CD4-positive, alpha-beta T cell treated with Interleukin-17A for 4 hours (primary cell): ENCODE measurements at places on chromosomes 3 and 15.
A peak's percentile ranks its signal among the peaks of the same experiment; 100 is the strongest.

- DNase-seq = no peak
These were observed 56.1 kb upstream of the USP3 start for GRCh38 chr15:63448266-63448665.

DNA sequence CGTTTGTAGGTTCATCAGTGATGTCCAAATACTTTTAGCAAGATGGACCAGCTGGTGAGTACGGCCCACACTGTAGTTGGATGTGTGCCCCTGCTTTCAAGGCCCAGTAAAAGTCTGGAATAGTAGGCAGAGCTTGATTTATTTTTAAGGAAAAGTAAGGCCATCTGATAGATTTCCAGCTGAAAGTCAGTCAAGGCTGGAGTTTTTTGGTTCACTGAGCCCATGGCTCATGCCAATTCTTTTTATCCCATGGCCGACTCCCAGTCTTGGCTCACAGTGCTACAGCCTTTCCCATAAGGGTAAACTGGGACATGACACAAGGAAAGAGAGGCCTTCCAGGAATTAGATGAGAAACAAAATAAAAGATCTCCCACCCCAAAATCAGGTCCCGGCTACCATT is 13.5 kb downstream of the CCDC80 start:
- DNase-seq = no peak

DNA sequence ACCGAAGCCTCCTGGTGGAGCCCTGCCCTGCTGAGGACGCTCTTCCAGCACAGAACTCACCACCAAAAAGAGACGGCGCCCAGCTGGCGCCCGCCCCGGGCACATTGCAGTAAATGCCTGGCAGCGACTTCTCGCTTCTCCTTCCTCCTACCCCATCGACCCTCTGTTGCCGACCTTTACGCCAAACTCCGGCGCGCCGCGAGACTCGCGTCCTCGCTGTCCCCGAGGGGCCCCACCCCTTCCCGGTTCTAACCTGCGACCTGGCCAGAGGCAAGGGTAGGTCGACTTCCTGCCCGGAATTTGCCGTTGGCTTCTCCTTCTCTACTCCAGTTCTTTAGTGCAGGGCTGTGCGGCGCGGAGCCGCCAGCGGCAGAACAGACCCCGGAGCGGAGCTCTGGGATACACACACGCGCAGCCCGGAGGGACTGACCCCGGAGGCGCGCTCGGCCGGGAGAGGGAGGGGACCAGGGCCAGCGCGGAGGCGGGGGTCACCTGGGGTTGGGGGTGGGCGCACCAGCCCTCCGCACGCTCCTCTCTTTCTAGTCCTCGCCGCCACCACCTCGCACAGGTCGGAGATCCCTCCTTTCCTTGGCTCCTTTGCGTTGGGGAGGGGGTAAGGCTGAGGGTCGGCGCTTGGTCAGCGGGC is 226.6 kb upstream of the AZI2 start:
- no peak for DNase-seq

GRCh38 chr3:130601442-130601971 is 84.5 kb downstream of the COL6A6 start:
- no peak for DNase-seq

DNA sequence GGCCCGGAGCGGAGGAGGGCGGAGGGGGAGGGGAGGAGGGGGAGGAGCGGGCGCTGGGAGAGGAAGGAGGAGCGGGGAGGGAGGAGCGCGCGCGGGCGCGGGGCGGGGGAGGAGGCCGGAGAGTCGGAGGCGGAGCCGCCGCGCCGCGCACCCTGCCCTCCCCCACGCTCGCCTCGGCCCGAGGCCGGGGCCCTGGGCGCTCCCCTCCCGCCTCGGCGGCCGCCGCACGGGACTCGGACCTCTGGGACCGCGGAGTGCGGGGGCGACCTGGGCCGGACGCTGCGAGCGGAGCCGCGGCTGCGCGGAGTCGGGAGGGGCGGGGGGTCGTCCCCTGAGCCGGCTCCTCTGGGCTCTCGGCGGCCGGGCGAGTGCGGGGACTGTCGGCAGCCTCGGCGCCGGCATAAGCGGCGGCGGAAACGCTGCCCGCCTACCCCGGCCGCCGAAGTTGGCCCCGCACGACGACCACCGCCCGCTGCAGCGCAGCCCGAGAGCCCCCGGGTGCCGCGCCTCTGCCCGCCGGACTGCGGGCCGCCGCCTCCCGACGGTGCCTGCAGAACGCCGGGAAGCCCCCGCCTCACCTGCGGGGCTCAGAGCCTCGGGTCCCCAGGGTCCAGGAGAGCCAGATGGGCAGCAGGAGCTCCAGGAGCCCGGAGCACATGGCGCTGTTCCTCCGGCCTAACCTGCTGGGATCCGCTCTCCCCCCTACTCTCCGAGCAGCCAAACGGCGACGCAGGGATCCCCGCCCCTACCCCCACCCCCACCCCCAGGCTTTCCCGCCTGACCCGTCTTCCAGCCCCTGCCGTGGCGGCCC is 406 bp upstream of the GABRB3 start:
- DNase-seq = no peak

- no peak for DNase-seq
These were observed 3.1 kb downstream of the CMC1 start for GRCh38 chr3:28244491-28244890.

DNA sequence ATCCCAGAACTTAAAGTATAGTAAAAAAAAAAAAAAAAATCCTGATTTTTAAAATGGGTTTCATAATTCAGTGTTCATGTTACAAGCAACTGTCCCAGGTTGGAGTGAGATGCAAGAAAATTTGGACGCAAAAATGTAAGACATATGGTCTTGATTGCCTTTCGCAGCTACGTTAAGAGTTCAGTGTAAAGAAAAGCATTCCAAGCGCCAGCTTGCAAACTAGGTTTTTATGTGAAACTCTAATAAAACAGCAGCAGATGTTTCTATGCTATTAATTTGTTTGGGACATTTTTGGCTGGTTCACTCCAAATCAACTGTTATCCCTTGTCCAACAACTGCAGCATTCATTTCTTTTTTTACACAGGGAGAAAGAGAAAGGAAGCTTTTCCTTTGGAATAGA is 957.8 kb downstream of the ROBO1 start:
- no peak for DNase-seq

DNA sequence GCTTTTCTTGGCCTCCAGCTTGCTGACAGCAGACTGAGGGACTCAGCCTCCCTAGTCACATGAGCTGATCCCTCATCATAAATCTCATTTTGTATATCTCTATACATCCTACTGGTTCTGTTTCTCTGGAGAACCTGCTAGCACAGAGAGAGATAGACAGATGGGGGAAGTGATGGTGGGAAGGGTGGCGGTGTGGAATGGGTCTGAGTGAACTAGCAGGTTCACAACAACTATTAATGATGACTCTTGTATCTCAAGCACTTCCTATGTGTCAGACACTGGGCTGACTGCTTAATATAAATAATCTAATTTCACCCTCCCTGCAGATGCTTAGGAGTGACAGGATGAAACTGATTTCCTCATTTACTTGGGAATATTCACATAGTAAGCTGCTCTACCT is 106.9 kb upstream of the TLE3 start:
- DNase-seq = no peak

GRCh38 chr3:149971403-149972075 is 844 bp upstream of the PFN2 start:
- peak; percentile 51 for DNase-seq

DNA sequence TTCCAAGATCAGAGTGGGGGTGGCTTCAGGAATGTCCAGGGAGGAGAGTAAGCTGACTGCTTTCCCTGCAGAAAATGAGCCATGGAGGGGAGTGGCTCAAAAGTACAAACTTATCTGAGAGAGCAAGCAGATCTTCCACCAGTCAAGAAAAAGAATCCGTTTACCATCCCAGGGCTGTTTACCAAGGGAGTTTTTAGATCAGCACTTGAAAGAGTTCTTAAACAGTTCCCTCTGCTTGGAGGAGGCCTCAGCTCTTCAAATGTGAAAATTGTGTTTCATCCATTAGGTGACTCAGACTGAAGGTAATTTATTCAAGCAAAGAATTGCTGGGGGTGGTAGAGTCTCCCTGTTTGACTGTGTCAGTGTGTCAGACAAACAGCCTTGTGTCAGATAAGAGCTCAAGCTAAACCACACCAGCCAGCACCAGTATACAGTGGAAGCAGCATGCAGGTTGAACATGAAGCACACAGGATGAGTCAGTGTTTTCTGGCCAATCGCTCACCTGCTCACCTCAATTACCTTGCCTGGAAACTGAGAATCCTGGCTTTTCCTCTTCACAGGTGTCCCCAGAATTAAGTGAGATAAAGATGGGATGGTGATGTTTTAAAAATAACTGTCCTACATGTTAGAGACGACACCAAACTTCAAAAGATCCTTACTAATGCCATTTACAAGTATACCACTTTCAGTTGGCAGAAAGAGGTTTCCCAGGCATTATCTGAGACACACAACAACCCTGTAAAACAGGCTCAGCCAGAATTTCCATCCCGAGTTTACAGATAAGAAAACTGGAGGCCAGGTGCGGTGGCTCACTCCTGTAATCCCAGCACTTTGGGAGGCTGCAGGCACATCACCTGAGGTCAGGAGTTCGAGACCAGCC is 21.7 kb downstream of the SH3BP5 start:
- peak; percentile 74 for DNase-seq

- DNase-seq = no peak
These were observed 67.9 kb upstream of the AKAP13 start for GRCh38 chr15:85312486-85312885.

GRCh38 chr3:195885036-195885891 is 23.1 kb downstream of the TNK2 start:
- DNase-seq = no peak
